NCI-H510A (cell line): ENCODE measurements at places on chromosomes 11 and 22.

DNA sequence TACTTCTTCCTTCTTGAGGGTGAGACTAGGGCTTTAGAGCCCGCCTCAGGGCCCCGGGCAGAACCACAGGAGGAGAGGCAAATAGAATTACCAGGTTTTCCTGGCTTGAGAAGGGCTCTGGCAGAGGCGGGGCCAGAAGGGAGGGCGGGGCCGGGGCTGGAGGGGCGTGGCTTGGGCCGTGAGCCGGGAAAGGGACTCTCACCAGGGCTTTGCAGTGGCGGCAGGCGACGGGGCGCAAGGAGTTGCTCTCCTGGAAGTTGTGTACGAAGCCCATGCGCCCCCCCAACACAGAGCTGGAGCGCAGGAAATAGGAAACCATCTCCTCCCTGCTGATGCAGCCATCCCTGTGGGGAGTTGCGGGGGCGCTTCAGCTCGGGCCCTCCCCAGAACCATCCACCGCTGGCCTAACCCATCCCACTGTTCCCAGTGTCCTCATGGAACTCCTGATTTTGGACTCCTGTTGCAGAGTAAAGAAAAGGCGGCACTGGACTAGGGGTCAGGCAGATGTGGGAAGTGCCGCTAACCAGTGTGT is 6.9 kb upstream of the NRXN2 start:
- DNase-seq, result no peak

DNA sequence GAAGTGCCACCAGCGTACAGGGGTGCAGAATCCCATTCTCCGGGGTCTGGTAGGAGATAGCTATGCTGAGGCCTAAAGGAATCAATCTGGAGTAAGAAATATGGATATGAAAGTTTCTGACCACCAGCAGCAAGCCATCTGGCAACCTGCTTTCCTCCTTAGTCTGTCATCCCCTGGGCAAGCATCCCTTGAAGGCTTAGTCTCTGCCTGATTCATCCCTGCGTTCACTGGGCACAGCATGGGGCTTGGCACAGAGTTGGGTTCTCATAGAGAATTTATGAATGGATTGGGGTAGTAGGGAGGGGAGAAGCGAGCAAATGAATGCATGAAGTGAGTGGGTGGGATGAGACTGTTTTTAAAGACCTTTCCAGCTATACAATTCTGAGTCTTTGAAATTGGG is 85.8 kb upstream of the NARS2 start:
- no peak for DNase-seq

DNA sequence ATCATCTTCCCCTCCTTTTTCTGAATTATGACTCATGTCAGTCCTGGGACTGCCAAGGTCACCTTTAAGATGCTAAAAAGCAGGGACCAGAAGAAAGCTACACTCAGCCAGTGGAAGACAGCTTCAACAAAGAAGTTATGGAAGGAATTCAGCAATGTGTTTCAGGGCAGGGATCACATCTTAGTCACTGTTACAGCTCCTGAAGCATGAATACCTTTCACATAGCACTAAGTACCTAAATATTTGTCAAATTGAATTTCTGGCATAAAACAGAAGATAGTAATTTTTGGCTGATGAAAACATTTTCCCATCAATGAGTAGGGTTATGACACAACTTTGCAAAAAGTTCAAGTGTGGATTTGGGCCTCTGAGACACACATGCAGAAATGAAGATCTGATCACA is 5.2 kb downstream of the DDB1 start:
- no peak for DNase-seq

DNA sequence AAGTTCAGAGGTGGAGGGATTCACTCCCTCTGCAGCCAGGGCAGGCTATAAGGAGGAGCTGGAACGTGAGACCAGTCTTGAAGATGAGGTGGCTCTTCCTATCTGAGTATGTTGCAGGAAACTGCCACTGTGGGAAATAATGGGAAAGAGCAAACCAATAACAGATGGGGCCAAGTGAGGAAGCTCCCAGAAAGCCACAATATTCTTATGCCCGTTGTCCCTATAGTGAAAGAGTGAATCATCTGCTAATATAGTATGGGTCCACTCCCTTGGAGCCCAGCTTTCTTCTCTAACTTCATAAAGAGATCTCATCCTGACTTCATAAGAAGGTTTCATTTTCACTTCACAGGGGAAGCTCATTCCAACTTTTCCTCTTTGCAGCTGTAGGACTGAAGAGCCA is 206.4 kb downstream of the BLID start:
- no peak for DNase-seq

GRCh38 chr22:39243439-39244135 is 1.2 kb downstream of the PDGFB start:
- no peak for DNase-seq

- peak; percentile 60 for DNase-seq
Measured at GRCh38 chr11:68454767-68455166, 5.8 kb upstream of the PPP6R3 start.

- DNase-seq, result no peak
Measured at GRCh38 chr11:82936261-82936660, 34.7 kb downstream of the DDIAS start.
